ENCODE measurements at places on chromosomes 2 and 18. TPM values are rescaled to one million over a fixed set of nuclear protein-coding genes. Genes with fewer than 3 reads are reported as not detected.

The UBE2F gene
- 89.1 TPM for total RNA-seq

The GLI2 gene
- total RNA-seq, result 0.27 TPM

DNA sequence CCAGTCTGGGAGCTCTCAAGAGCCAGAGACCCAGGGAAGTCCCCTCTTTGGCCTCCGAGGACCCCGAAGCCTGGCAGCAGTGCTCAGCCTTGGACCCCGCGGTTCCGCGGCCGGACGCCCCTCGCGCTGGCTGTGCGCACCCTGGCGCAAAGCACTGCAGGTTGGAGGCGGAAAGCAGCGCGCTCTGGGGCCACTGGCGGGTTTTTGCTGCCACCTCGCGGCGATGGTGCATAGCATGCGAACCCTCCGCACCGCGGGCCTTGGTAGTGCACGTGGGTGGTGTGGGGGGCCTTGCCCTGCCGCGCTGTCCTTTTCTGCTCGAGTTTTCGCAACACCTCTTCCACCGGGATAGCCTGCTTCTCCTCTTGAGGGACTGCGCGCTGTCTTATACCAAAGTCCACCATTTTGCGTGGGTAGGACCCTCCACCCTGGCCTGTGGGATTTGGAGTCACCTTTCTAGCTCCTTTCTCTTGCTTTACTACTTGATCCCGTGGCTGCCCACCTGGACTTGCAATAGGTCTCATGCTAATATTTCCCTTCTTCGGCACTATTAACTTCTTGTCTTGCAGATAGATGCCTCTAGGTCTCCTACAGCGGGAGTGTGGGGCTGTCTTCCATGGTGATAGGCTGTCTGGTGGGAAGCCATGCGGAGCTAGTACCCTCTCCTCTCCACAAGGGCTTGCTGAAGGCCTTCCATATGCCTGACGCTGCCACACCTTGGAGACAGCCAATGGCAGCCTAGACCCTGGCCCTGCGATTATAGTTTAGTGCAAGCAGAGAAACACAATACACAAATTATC lies 14.3 kb downstream of the SIX3 start:
- H3K4me1 ChIP-seq, result peaks cover 10% of the 10 kb centered on the region
- peak overlapping the region; percentile 46 for H3K4me3 ChIP-seq
- peaks cover 29% of the 10 kb centered on the region for H3K27me3 ChIP-seq
- DNase-seq, result peak; percentile 43

DNA sequence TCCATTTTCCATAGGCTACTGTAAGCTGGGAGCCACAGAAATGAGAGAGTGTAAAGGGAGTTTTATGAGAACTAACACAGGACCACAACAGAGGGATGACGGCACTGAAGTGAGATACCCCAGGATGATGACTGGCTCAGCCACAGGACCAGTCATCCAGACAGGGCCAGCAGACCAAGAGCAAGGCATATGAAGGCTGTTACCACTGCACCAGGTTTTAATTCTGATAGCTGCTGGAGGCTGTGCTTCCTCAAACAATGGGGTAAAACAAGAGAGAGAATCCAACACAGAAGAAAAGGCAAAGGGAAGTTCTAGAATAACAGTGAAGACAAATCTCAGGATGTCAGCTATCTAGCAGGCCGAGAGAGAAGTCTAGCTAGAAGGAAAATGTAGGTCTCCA lies 94.9 kb downstream of the BCL2 start:
- H3K27ac ChIP-seq, result no peak overlapping the region
- H3K27me3 ChIP-seq, result no peaks in the 10 kb centered on the region
- H3K4me3 ChIP-seq, result no peak overlapping the region
- peaks cover 4% of the 10 kb centered on the region for H3K4me1 ChIP-seq

- DNase-seq, result peak; percentile 72
- H3K27ac ChIP-seq, result peak overlapping the region; percentile 89
- peak overlapping the region; percentile 65 for H3K4me3 ChIP-seq
- peaks cover 23% of the 10 kb centered on the region for H3K4me1 ChIP-seq
- H3K36me3 ChIP-seq, result peaks cover 22% of the 10 kb centered on the region
Measured at GRCh38 chr2:111122631-111123421, 2.1 kb downstream of the BCL2L11 start.

GRCh38 chr2:11980809-11981208 lies 234.4 kb downstream of the LPIN1 start:
- no peak overlapping the region for H3K27ac ChIP-seq
- no peaks in the 10 kb centered on the region for H3K4me1 ChIP-seq
- H3K36me3 ChIP-seq, result no peaks in the 10 kb centered on the region
- H3K4me3 ChIP-seq, result no peak overlapping the region
- DNase-seq, result no peak

- H3K36me3 ChIP-seq, result peaks cover 3% of the 10 kb centered on the region
- peaks cover 22% of the 10 kb centered on the region for H3K4me1 ChIP-seq
- H3K4me3 ChIP-seq, result no peak overlapping the region
- no peaks in the 10 kb centered on the region for H3K27me3 ChIP-seq
Measured at GRCh38 chr2:216425008-216425787, 12.9 kb downstream of the SMARCAL1 start.
